Neural crest cell (in vitro differentiated cells): ENCODE measurements at places on chromosomes 4 and X. TPM values are rescaled to one million over a fixed set of nuclear protein-coding genes. Genes with fewer than 3 reads are reported as not detected.
A peak's percentile ranks its signal among the peaks of the same experiment; 100 is the strongest.

GRCh38 chr4:120299631-120300030 is 233.0 kb upstream of the MAD2L1 start:
- no peaks in the 10 kb centered on the region for H3K27me3 ChIP-seq
- no peaks in the 10 kb centered on the region for H3K4me1 ChIP-seq
- no peak for DNase-seq
- no peak overlapping the region for H3K27ac ChIP-seq
- H3K4me3 ChIP-seq: no peak overlapping the region

DNA sequence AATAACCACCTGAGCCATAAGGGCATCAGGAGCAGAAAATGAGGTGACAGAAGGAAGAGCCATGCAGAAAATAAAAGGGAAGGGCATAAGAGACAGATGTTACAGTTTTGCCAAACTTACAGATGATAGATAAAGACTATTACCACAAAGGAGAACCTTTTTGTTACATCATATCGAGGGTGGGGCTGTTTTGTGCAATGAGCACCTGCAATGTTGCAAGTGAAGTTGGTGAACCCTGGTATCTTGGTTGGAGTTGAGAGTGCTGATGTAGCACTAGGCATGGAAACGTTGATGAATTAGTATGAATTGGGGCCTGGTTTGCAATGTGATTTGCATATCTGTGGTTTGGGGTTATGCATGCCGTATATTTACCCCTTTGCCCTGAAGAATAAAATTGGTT is 119.8 kb upstream of the TEX13D start:
- no peak overlapping the region for H3K4me3 ChIP-seq
- no peak for DNase-seq
- H3K27ac ChIP-seq: peak overlapping the region; percentile 69
- H3K36me3 ChIP-seq: peaks cover 4% of the 10 kb centered on the region
- H3K27me3 ChIP-seq: no peaks in the 10 kb centered on the region

DNA sequence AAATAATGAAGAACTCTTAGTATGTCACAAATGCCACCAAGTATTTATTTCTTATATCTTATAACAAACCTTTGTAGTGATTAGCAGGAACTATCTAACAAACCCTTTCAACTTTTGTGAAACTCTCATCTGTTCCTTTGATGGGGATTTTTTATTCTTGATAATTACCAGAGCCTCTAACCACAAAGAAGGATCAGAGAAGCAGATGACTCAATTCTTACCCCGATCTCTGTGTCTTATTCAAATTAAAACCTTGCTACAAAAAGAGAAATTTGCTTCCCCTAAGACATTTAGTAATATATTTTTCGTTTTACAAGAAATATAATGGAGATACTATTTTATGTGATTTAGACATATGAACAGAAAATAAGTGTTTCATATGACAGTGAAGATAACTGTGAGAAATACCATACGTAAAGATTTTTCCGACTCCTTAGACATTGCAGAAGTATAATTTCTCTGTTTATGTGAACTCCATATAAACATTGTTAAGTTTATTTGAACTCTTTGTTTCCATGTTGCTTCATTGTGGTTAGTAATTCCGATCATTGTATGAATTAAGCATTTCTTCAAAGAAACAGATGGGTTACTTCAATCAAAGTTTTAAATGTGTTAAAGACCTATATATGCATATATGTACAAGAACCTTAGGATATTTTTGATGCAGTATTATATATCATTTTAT is 205.4 kb downstream of the CFAP299 start:
- no peak for DNase-seq
- no peaks in the 10 kb centered on the region for H3K27me3 ChIP-seq
- no peak overlapping the region for H3K27ac ChIP-seq
- H3K4me3 ChIP-seq: no peak overlapping the region

GRCh38 chr4:82381235-82381634 is 7.4 kb upstream of the HNRNPD start:
- no peak overlapping the region for H3K27ac ChIP-seq
- no peaks in the 10 kb centered on the region for H3K27me3 ChIP-seq
- H3K4me1 ChIP-seq: peaks cover 12% of the 10 kb centered on the region
- H3K36me3 ChIP-seq: peaks cover 22% of the 10 kb centered on the region
- no peak overlapping the region for H3K4me3 ChIP-seq
- DNase-seq: no peak

DNA sequence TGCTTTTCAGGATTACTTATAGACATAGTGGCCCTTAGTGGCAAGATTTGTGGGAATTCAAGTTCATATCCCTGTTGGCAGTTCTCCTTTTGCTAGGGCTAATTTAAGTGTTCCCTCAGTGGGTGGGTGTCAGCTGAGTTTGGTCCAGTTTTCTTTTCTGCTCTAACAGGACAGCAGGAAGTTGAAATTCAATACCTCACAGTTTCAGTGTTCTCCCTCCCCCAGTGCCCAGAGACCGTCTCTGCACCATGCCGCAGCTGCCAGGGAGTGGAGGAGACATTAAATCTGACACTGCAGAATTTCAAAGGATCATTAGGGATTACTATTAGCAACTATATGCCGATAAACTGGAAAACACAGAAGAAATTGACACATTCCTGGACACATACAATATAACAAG is 50.7 kb downstream of the UBE2NL start:
- H3K36me3 ChIP-seq: no peaks in the 10 kb centered on the region
- no peaks in the 10 kb centered on the region for H3K27me3 ChIP-seq
- no peak for DNase-seq
- H3K27ac ChIP-seq: no peak overlapping the region
- H3K4me1 ChIP-seq: peaks cover 8% of the 10 kb centered on the region

- DNase-seq: no peak
- H3K36me3 ChIP-seq: peaks cover 20% of the 10 kb centered on the region
- H3K27me3 ChIP-seq: no peaks in the 10 kb centered on the region
- H3K4me3 ChIP-seq: no peak overlapping the region
- peaks cover 15% of the 10 kb centered on the region for H3K4me1 ChIP-seq
- no peak overlapping the region for H3K27ac ChIP-seq
These were observed 16.0 kb downstream of the ARSD start for GRCh38 chrX:2913118-2913517.

- H3K4me3 ChIP-seq: no peak within 1 kb of the TSS
- DNase-seq: no peak
- H3K27ac ChIP-seq: no peak within 1 kb of the TSS
- peaks cover 5% of the 10 kb centered on the region for H3K36me3 ChIP-seq
These were observed at the start of gene C1QTNF7 for GRCh38 chr4:15427701-15428100. C1QTNF7 (plus strand) TSS chr4:15428033; CDS start chr4:15435744, 7,711 bp downstream.

DNA sequence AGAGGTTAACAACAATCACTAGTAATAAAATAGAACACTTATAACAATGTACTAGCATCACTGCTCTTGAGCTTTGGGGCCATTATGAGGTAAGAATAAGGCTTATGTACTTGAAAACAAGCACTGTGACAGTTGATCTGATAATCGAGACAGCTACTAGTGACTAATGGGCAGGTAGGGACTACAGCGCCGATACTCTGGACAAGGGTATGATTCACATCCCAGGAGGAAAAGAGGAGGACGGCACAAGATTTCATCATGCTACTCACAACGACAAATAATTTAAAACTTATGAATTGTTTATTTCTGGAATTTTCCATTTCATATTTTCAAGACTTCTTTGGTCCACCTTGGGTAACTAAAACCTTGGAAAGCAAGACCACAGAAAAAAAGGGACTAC is 62.3 kb downstream of the FAM184B start:
- H3K4me3 ChIP-seq: no peak overlapping the region
- H3K4me1 ChIP-seq: peaks cover 6% of the 10 kb centered on the region
- H3K36me3 ChIP-seq: no peaks in the 10 kb centered on the region
- H3K27ac ChIP-seq: no peak overlapping the region
- no peak for DNase-seq
- H3K27me3 ChIP-seq: peaks cover 4% of the 10 kb centered on the region

DNA sequence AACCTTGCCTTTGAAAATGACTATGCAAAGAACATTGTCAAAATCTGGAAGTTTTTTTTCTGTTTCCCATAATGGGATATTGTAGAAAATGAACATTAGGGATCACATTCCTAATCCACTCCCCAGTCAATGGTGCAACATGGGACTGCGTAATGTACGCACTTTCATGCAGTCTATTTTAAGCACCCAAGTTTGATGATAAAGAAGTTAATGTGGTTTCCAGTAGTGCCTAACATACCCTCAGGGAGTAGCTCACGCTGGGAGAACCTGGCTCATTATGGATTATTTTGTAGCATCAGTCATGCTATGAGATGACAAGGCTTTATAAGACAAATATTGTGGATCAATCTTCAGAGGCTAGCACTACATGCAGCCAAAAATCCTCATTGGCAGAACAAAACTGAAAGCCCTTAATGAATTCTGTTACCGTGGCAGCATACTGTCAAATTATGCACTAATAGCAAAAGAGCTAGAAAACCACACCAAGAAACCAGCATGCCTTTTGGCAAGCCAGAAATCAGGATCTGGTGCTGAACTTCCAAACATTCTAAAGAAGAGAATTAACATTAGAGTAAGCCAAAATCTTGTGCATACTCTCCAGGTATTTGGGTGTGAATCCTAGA is 1392.8 kb upstream of the TENM3 start:
- H3K4me3 ChIP-seq: no peak overlapping the region
- peaks cover 6% of the 10 kb centered on the region for H3K4me1 ChIP-seq
- H3K36me3 ChIP-seq: no peaks in the 10 kb centered on the region

DNA sequence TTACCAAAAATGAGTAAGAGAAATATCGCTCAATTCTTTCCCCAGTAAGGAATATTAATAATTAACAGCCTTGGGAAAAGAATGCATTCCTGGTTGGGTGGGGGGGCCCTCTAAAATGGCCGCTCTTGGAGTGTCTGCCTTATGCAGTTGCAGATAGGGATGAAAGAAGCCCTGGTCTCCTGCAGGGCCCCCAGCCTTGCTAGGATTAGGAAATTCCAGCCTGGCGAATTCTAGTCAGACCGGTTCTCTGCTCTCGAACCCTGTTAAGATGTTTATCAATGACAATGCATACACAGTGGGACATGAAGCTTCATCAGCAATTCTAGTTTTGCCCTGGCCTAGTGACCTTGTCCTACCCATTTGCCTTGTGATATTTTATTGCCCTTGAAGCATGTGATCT is 1047.7 kb upstream of the GRID2 start:
- peaks cover 4% of the 10 kb centered on the region for H3K4me1 ChIP-seq
- H3K4me3 ChIP-seq: no peak overlapping the region
- DNase-seq: no peak
- no peaks in the 10 kb centered on the region for H3K36me3 ChIP-seq
- H3K27ac ChIP-seq: no peak overlapping the region
- no peaks in the 10 kb centered on the region for H3K27me3 ChIP-seq

LSM6 gene
- 56.2 and 66.0 TPM in 2 replicates for total RNA-seq

GRCh38 chr4:151459375-151459774 is 50.4 kb downstream of the FHIP1A start:
- no peak for DNase-seq
- H3K4me1 ChIP-seq: no peaks in the 10 kb centered on the region
- H3K4me3 ChIP-seq: no peak overlapping the region
- no peak overlapping the region for H3K27ac ChIP-seq

UGT2B15 gene
- total RNA-seq: not detected in 2 replicates

AP1S2 gene
- total RNA-seq: 136 and 141 TPM in 2 replicates

- no peaks in the 10 kb centered on the region for H3K27me3 ChIP-seq
- peaks cover 4% of the 10 kb centered on the region for H3K4me1 ChIP-seq
- no peak overlapping the region for H3K4me3 ChIP-seq
- DNase-seq: no peak
These were observed 4.5 kb upstream of the ACE2 start for GRCh38 chrX:15605226-15605625.

GRCh38 chr4:14887842-14888433 is 114.3 kb upstream of the CPEB2 start:
- H3K36me3 ChIP-seq: no peaks in the 10 kb centered on the region
- H3K27ac ChIP-seq: peak overlapping the region; percentile 46
- H3K27me3 ChIP-seq: no peaks in the 10 kb centered on the region
- DNase-seq: no peak
- no peaks in the 10 kb centered on the region for H3K4me1 ChIP-seq
- no peak overlapping the region for H3K4me3 ChIP-seq

- no peak overlapping the region for H3K27ac ChIP-seq
- no peaks in the 10 kb centered on the region for H3K36me3 ChIP-seq
- no peak overlapping the region for H3K4me3 ChIP-seq
- no peaks in the 10 kb centered on the region for H3K27me3 ChIP-seq
These were observed 174.5 kb upstream of the C1QTNF7 start for GRCh38 chr4:15253349-15253748.

SOX3 gene
- 201 and 205 TPM in 2 replicates for total RNA-seq

OPRPN gene
- total RNA-seq: not detected in 2 replicates

PSMD10 gene
- 93.9 and 99.5 TPM in 2 replicates for total RNA-seq

DNA sequence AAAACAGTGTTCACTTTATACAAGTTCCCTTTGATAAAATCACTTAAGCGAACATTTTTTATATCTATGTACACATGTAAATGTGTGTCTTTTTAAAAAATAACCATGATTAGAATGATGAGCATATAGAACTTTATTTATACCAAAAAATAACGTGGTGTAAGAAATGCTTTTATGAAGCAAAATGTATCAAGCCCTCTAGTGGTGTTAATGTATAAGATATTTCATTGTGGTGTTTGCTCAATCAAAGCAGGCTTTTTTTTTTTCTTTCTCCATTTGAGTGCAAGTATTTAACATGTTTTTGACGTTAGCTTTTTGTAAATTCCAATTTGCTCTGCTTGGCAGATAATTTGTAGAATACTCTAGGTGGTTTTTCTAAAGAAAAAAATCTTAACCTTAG is 2092.4 kb upstream of the TENM3 start:
- H3K36me3 ChIP-seq: no peaks in the 10 kb centered on the region
- H3K27ac ChIP-seq: no peak overlapping the region
- no peaks in the 10 kb centered on the region for H3K27me3 ChIP-seq
- no peak for DNase-seq
- H3K4me1 ChIP-seq: no peaks in the 10 kb centered on the region
- no peak overlapping the region for H3K4me3 ChIP-seq

SMIM43 gene
- 0.25 and 0.51 TPM in 2 replicates for total RNA-seq

ASMT gene
- 0.44 TPM in 1 of 2 replicates, not detected in the other for total RNA-seq

GRCh38 chr4:146500216-146500615 is 21.5 kb downstream of the SLC10A7 start:
- no peaks in the 10 kb centered on the region for H3K27me3 ChIP-seq
- peaks cover 4% of the 10 kb centered on the region for H3K36me3 ChIP-seq
- H3K4me1 ChIP-seq: no peaks in the 10 kb centered on the region

- H3K27ac ChIP-seq: peak overlapping the region; percentile 14
- H3K4me3 ChIP-seq: no peak overlapping the region
- DNase-seq: no peak
- H3K27me3 ChIP-seq: no peaks in the 10 kb centered on the region
- H3K4me1 ChIP-seq: peaks cover 34% of the 10 kb centered on the region
These were observed 180.5 kb downstream of the ADAMTS3 start for GRCh38 chr4:72388521-72388920.

GYPB gene
- total RNA-seq: not detected in 2 replicates

DNA sequence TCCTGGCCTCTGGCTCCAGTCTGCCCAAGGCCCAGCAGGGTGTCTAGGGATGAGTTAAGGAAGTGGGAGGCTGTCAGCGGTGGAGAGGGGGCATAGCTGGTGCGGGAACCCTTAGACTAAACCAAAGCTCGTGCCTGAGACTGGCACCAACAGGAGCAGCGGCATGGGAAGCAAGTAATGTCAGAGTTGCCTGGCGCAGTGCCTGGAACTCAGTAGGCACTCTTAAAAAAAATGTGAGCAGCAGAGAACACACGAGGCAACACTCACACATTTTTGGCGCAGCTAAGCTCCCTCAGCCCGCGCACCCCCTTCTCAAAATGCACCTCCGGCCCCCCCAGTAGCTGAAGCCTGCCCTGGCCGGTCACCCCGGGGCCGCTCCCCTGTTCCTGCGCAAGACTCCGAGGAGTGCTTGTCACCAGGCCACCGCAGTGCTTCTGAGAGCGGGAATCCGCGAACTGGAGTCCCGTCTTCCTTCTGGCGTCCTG is 583 bp downstream of the GABRE start:
- no peaks in the 10 kb centered on the region for H3K4me1 ChIP-seq
- H3K27ac ChIP-seq: no peak overlapping the region
- peak overlapping the region; percentile 25 for H3K4me3 ChIP-seq
- H3K27me3 ChIP-seq: peaks cover 62% of the 10 kb centered on the region
- no peak for DNase-seq
- H3K36me3 ChIP-seq: peaks cover 2% of the 10 kb centered on the region
